G401 (cell line): ENCODE measurements at places on chromosomes 1 and 21.

DNA sequence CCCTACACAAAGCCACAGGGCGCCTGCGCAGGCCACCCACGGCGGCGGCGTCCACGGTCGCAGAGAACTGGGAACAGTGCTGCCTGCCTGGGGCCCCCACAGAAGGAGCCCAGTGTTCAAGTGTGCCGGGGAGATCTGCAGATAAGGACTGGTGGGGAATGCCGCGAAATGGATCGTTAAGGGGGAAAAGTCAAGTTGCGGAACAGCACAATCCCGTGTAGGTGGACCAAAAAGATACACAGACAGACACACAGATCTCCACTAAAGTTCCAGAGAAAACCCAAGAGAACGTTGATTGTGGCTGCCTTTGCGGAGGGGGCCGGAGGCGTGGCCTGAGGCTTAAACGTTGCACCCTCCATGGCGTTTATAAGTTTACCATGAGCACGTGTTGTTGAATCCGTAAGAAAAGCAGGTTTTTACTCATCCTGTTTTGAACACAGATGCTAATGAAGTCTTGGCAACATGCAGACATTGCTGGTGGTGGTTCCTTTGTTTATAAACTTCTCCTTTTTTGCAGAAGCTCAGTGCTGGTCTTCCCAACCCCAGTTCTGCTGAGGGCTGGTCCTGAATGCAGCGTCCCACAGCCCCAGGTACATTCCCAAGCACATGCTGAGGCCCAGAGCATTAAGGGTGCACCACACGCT, 4.1 kb downstream of the SPATC1L start:
- DNase-seq: no peak

GRCh38 chr1:232463225-232463624, 166.7 kb downstream of the SIPA1L2 start:
- no peak for DNase-seq

DNA sequence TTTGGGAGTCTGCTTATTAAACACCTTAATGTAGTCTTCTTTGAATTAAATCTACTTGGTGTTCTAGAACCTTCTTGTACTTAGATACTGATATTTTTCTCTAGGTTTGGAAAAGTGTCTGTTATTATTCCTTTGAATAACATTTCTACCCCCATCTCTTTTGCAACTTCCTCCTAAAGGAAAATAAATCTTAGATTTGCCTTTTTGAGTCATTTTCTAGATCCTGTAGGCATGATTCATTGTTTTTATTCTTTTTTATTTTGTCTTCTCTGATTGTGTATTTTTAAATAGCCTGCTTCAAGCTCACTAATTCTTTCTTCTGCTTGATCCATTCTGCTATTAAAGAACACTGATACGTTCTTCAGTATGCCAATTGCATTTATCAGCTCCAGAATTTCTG, 155.9 kb upstream of the NEGR1 start:
- DNase-seq: no peak

DNA sequence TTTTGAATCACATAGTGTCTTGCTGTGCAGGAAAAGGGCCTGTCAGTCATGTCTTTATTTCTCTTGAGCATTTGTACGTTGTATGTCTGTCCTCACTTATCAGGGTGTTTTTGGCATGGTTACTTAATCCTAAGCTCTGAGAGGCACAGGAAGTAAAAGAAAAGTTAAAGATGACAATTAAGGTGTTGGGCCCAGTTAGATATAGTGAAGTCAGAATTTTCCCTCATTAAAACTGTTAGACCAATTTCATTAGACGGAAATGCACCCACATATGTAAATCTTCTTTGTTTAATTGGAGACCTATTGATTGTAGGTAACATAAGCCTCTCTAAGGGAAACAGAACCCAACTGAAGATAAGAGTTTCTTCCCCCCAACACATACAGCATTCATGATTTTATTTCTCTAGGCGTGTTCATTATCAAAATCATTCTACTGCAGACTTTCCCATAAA, 21.9 kb downstream of the NFIA start:
- DNase-seq: no peak

GRCh38 chr1:25526753-25527152, 16.7 kb upstream of the LDLRAP1 start:
- no peak for DNase-seq

DNA sequence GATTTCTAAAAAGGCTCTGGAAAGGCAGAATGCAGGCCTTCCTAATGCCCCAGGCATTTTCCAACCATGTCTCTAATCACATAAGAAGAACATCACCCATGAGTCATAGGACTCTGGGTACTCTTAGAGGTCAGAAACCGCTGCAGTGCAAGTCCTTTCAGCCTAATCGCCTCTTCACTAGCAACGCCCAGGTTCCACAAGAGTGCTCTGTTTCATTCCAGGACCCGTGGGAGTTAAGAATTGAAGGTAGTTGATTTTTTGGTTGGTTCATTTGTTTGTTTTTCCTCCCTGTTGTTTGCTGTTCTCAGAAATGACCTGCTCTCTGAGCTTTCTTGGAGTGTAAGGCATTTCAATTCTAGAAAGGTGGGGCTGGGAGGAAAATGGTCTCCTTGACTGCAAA, 123.2 kb downstream of the NR5A2 start:
- DNase-seq: no peak

GRCh38 chr1:40092706-40093639, 4.1 kb downstream of the PPT1 start:
- DNase-seq: no peak
